ENCODE measurements at places on chromosomes 3 and 15.

- no peak for DNase-seq
Observed at GRCh38 chr15:94722024-94722636, 490.8 kb downstream of the MCTP2 start.

- no peak for DNase-seq
Observed at GRCh38 chr3:194009892-194010533, 125.9 kb upstream of the HES1 start.

GRCh38 chr3:110736332-110736731 lies 335.3 kb upstream of the NECTIN3 start:
- no peak for DNase-seq

DNA sequence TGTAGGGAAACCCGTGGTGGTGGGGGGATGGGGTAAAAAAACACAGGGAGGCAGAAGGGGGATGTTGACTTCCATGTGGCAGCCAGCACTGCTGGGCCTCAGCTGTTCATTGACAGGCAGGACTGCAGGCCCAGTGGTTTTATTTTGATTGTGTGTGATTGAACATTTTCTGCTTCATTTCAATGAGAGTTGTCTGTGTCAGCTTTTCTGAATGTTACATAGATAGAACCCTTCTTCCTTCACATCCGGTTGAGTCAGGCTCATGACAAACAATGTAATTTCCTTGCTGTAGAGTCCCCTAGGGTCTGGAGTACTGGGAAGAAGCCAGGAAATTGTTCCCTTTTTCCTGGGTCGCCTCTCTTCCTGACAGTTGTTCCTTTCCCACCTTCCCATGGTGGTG lies 8.2 kb upstream of the RPP25 start:
- no peak for DNase-seq

DNA sequence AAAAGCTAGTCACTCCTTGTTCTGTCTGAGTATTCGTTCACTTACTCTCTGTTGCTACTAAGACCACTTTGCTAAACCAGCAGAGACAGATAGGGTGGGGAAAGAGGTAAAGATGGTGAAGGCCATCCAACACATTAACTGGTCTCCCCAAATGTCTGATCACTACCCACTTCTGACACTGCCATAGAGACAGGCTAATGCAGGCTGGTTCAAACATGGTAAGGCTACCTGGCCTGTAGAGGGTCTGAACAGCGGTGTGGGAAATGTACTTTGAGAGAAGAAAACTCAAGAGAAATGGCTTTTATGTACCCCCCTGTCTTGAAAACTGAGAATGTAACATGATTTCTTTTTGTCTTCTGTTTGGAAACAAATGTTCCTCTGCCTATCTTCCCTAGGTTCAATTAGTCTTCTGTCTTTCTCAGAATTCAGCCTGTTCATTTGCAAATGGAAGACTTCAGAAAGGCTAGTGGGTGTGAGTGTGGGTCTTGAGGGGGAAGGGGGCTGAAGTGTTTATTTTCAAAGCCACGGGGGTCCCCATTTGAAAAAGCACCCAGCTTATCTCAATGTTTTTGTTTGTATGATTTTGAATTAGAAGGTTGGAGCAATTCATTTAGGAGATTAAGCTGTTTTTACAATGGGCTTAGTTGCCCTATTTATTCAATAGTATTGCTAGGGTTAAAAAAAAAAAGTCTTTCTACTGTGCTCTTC lies 15.8 kb downstream of the ALDH1A2 start:
- DNase-seq = no peak

DNA sequence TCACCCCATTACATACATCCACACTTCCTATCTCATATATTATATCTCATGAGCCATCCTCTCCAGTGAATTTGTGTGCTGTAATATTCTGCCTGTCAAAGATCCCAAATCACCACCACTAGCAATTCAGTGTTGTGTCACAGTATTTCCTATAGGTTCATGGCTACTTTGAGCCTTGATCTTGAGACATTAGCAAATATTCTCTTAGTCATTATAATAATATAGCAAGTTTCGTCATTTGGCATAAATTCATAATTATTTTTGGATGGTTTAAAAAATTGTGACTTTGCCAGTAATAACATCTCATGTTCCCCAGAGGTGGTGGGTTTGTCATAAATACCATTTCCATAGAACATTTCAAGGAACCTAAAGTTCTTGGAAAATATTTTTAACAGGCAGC lies 47.7 kb downstream of the CMSS1 start:
- DNase-seq = no peak

- no peak for DNase-seq
Observed at GRCh38 chr3:54507876-54508460, 385.6 kb downstream of the CACNA2D3 start.

DNA sequence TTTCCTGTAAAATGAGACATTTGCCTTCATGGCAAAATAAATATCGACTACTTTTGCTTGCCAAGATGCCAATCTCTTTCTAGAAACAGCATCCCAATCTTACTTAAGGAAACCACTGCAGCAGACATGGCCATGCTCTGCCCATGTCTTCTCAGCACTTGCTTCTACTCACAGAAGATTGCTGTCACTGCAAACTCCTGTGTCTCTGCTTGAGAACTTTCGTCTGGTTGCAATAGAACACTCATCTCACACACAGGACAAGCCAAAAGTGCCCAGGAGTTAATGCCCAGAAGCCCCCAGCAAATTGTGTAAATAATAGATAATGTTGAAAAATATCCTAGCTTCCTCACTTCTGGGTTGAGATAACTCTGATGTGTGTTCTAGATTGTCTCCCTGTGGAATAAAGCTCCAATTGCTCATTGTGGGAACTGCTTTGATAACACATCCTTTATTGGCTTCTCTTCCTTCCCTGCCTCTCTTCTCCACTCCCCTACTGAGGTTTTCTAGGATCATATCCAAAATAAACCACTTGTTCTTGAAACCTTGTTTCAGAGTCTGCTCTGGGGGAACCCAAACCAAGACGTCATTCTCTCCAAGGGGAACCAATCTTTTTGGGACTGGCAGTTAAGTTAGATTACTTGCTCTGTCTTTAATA lies 156.3 kb upstream of the STRIT1 start:
- DNase-seq = no peak

GRCh38 chr15:97961067-97961954 lies 808 bp downstream of the ARRDC4 start:
- DNase-seq = peak; percentile 62

GRCh38 chr15:101349047-101349951 lies 54.3 kb upstream of the SNRPA1 start:
- peak; percentile 40 for DNase-seq

DNA sequence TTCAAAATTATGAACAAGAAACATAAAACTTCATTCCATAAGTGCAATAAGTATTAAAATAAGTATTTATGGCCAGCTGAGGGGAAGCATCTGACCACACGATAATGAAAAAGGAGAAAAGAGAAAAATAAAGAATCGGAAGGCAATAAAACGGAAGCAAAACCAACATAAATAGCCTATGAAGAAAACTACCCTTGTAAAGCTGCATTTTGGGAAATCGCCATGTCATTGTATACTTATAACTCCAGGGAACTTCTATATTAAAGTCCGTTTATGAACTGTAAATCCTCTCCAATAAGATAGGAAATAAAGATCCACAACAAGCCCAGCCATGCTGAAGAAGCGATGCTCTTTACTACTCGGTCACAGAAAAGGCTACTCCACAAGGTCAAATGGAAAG lies 47.7 kb downstream of the MORC1 start:
- no peak for DNase-seq

DNA sequence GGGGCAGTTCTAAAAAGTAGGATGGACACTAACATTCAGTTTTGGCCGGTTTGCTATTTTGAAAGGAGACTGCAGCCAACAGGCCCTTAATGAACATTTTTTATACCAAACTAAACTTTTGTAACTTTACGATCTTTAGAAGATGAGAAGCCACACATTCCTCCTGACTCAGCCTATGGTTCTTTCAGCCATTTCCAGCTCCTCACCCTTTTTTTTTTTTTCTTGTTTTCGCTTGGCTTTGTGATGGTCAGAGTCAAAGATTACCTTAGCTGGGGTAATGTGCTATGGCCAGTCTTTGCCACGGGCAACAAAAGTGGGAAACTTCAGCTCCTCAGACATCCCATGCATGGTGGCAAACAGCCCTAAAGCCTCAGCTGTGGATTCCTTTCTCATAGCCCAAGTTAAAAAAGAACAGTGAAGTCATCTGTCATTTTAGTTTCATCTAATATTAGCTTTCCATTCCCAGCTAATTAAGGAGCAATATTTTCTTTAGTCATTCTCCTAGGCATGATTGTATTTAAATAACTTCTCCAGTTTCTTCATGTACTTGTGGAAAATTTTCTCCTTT lies 368.7 kb downstream of the MFSD1 start:
- no peak for DNase-seq

DNA sequence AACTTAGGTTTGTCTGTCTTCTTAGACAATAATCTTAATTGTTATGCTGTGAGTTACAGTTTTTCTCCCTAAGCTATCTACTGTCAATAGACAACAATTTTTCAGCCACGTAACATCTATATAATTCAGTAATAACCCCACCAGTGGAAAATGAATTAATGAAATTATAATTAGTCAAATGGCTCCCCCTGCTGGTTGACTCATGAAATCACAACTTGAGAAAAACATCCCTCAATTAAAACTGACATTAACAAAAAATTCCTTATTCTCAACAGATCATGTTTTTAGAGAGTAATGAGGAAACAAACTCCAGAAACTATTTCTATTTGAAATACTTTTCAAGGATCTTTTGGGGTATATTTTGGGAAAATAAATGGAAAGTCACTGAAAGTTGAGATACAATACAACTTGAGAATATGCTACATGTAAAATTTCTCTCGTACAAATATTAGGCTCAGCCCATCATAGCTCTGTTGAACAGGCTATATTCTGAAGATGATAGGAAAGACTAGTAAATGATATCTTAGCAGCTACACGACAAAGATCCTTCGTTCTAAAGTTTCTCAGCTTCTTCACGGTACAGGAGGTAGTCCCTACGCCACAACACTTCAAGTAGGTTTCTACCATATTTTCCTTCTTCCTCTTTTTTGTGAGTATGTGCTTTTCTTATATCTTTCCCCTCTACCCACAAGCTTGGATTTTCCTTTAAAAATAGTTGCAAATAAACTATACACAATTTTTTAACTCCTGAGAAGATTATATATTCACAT lies 20.7 kb downstream of the PPP1R2 start:
- DNase-seq = no peak

- no peak for DNase-seq
Observed at GRCh38 chr3:175851541-175851940, 992.4 kb downstream of the NAALADL2 start.

- DNase-seq = no peak
Observed at GRCh38 chr3:56477646-56478045, 9.4 kb upstream of the ERC2 start.

- DNase-seq = no peak
Observed at GRCh38 chr3:177523872-177524438, 326.7 kb upstream of the TBL1XR1 start.

DNA sequence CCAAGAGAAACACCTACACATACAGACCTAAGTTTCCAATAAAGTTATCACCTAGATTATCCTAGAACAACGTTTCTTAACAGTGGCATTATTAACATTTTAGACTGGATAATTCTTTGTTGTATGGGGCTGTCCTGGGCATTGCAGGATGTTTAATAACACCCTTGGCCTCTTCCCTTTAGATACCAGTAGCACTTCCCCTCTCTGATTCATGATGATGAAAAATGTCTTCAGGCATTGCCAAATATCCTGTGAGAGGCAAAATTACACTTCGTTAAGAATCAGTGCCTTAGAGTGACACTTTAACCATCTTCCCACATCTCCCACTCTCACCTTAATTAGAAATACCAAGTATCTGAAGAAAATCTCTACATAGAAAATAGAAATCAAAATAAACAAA lies 352.6 kb downstream of the CGGBP1 start:
- DNase-seq = no peak

GRCh38 chr15:84962955-84963354 lies 18.7 kb upstream of the PDE8A start:
- DNase-seq = no peak

GRCh38 chr3:189975391-189975990 lies 145.2 kb downstream of the P3H2 start:
- DNase-seq = no peak

DNA sequence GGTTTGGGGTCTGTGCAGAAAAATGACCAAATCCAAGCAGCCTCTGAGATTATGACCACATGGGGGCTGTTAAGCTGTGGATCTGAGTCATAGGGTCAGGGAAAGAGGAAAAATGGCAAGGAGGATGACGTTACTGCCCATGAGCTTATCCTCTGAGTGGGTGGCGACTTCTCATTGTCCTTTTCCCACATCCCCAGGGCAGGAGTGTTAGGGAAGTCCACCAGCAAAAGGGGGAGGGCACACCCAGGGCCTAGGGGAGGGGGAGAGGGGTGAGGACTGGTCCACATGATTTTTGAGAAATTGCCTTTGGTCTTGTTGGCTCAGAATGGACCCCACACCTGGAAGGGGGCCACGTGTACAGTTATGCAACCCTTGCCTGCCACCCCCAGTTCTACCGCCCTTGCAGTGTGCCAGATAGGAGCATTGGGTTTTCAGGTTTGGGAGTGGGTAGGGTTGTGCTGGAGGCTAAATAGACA lies 2.6 kb downstream of the CD276 start:
- DNase-seq = peak; percentile 76

DNA sequence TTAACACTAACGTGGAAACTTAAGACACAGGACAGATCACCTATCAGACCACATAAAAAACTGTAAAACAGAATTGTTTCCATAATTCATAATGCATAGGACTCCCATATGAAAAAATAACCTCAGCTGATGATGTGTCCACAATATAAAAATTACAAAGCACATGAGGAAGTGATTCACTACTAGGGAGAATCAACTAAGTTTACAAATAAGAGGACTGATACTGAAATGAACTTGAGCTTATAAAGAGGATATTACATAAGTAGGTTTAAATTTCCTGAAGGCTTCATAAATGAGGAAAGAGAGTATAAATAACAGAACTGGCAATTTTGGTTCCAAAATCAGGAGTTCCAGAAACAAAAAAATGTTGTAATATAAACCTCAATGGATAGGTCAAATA lies 111.9 kb downstream of the SAMMSON start:
- DNase-seq = no peak

Measured in MG63 (cell line).